Inflammatory macrophage treated with lipopolysaccharide for 1 hour (primary cell): ENCODE measurements at places on chromosomes 16 and 17.

- no peak for DNase-seq
These were observed 331.8 kb downstream of the TMEM114 start for GRCh38 chr16:8258523-8258922.

- DNase-seq = no peak
These were observed 229.8 kb downstream of the SEC14L1 start for GRCh38 chr17:77370586-77370985.

GRCh38 chr17:55742272-55743102, 8.4 kb upstream of the PCTP start:
- no peak for DNase-seq

- DNase-seq = no peak
These were observed 180.1 kb downstream of the SPECC1 start for GRCh38 chr17:20189302-20189701.

- DNase-seq = no peak
These were observed 121.0 kb downstream of the PARN start for GRCh38 chr16:14509055-14509454.

DNA sequence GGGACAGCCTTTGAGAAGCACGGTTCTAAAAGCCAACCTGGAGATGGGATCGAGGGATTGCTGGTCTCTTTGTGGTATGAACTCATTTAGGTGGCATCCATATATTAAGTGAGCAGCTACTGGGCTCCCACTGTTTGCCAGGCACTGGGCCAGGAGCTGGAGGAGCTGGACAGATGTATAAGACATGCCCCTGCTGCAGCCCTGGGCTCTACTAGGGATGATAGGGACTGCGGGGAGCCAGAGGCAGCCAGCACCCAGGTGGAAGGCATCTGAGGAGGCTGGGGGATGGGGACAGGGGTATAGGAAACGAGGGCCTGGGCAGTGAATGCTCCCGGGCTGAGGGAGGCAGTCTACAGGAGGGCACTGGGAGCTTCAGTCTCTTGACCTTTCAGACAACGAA, 53.0 kb upstream of the MEAK7 start:
- DNase-seq = no peak

DNA sequence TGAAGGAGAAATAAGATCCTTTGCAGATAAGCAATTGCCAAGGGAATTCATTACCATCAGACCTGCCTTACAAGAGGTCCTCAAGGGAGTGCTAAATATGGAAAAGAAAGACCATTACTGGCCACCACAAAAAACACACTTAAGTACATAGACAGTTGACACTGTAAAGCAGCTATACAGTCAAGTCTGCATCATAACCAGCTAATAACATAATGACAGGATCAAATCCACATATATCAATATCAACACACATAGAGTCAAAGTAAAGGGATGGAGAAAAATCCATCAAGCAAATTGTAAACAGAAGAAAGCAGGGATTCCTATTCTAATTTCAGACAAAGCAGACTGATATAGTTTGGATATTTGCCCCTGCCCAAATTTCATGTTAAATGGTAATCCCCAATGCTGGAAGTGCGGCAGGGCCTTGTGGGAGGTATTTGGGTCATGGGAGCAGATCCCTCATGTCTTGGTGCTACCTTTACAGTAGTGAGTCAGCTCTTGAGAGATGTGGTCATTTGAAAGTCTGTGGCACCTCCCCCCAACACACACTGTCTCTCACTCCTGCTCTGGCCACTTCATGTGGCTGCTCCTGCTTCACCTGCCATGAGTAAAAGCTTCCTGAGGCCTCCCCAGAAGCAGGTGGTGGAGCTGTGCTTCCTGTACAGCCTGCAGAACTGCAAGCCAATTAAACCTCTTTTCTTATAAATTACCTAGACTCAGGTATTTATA, 32.8 kb downstream of the TANC2 start:
- DNase-seq = no peak

DNA sequence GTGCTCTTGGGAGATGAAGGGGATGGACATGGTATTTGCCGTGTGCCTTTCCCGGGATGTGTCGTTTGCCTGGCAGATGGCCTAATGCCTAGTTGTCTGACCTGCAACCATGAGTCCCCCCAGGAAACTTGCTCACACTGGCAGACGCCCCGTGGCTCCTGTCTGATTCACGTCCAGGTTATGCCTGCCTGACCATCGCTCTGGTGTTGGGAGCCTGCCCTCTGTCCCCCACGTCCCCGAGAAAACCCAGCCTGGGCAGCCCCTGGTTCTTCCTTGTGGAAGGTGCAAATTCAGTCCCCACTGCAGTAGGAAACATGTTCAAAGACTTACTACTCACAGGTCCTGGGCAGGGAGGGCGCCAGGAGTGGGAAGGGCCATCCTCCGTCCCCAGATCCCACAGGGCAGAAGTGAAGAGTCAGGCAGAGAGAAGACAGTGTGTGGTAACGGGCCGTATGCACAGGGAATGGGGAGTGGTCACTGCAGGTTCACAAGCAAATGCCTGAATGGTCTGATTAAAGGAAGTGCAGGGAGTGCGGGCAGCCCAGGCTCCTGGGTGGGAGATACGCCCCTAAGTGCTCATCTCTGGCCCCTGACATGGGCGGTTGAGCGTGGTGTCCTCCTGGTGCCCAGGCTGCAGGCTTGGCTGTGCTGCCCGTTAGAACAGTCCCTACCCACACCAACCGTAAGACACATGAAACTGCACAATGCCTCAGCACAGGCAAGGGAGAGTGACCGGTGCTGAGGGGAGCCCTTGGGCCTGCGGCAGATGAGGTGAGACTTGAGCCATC, 4.2 kb upstream of the SNAI3 start:
- DNase-seq = no peak

- no peak for DNase-seq
These were observed 66.9 kb downstream of the ABR start for GRCh38 chr17:1112875-1113274.

- DNase-seq = no peak
These were observed 7.6 kb downstream of the CYTH1 start for GRCh38 chr17:78774453-78774852.

- DNase-seq = no peak
These were observed 1.3 kb downstream of the RAD51C start for GRCh38 chr17:58693751-58694150.

- DNase-seq = no peak
These were observed 21.2 kb downstream of the CLEC16A start for GRCh38 chr16:10965440-10966061.

GRCh38 chr16:66490774-66491715, 58.9 kb downstream of the TK2 start:
- DNase-seq = no peak

DNA sequence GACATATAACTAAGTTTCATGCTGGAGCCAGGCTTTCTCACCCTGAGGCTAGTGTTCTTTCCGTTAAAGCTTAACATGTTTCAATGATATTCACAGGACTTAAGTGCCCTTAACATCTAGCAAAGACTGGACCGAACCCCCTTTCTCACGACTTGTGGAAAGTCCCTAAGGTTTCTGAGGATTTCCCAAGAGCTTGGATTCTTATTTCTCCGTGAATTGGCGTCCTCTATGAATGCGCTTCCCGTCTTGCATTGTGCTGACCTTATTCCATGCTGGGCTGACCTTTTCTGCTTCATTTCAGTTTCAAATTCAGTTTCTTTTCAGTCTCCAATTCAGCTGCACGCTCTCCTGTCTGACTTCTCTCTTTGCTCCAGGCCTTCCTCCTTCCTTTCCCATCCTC, 206.4 kb downstream of the HS3ST3A1 start:
- DNase-seq = peak; percentile 4

- no peak for DNase-seq
These were observed 39.6 kb upstream of the PSMD7 start for GRCh38 chr16:74257061-74257460.

- no peak for DNase-seq
These were observed 47.2 kb downstream of the YPEL2 start for GRCh38 chr17:59378675-59379074.

GRCh38 chr16:57531635-57532265, 4.6 kb downstream of the CCDC102A start:
- DNase-seq = no peak

DNA sequence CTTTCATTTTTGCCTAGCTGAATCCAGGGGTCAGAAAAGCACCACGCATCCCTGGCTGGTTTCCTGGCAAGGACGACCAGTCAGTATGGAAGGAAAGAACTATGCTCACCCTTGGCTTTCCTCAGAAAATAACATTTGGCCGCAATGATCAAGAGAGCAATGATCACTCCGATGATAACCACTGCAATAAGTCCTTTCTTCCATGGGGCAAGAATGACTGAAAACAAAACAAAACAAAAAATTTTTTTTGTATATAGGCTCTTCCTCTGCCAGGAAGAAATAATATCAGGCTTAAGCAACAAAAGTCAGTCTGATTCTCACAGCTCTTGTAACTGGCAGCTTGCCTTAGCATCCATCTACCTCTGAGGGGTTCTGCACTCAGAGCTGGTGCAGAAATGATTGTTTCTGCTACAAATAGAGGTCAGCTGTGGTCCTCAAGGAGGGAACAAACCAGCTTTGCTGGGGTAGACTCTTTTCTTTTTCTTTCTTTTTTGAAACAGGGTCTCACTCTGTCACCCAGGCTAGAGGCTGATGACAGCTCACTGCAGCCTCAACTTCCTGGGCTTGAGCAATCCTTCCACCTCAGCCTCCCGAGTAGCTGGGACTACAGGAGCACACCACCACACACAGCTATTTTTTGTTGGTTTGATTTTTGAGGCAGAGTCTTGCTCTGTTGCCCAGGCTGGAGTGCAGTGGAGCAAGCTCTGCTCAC, 35.7 kb downstream of the PECAM1 start:
- no peak for DNase-seq

DNA sequence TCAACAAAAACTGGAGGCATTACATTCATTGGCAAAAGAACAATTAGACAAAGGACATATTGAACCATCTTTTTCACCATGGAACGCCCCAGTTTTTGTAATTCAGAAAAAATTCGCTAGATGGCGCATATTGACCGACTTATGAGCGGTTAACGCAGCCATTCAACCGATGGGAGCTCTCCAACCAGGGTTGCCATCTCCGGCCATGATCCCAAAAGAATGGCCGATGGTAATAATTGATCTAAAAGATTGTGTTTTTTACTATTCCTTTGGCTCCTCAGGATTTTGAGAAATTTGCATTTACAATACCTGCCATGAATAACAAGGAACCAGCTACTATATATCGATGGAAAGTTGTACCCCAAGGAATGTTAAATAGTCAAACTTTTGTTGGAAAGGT, 21.4 kb downstream of the ALOX15B start:
- peak; percentile 61 for DNase-seq

- DNase-seq = no peak
These were observed 1026.5 kb upstream of the EEF2KMT start for GRCh38 chr16:6124136-6124535.

DNA sequence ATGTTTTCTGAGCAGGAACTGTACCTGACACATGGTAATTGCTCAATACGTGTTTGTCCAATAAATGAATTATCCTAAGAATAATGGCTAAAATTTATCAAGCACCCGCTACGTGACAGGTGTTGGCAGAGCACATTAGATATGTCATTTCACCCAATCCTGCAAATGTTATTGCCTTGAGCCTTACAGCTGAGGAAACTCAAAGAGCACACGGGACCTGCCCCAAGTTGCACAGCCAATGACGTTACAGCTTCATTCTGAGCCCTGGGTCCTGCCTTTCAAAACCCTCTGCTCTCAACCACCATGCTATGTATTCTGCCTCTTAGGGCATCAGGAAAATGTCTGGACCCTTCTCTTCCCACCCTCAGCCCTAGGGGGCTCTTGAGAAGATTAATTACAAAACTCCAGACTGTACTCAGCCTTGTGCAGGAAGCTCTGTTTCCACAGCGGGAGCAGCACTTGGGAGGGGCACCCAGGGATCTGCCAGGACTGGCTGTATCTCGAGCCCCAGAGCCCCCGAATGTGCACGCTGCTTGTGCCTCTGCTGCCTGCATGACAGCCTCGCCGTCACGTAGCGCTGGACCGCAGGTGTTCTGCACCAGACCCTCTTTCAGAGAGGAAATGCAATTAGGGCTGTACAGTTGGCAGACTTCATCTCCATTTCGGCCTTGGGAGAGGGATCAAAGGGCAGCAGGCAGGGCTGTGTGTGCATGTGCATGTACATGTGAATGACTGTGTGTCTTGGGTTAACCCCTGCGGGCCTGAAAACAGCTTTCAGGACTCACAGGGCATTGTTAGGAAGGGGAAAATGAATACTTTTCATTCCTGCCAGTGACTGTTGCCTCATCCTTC, 71.6 kb downstream of the GPR139 start:
- DNase-seq = no peak

DNA sequence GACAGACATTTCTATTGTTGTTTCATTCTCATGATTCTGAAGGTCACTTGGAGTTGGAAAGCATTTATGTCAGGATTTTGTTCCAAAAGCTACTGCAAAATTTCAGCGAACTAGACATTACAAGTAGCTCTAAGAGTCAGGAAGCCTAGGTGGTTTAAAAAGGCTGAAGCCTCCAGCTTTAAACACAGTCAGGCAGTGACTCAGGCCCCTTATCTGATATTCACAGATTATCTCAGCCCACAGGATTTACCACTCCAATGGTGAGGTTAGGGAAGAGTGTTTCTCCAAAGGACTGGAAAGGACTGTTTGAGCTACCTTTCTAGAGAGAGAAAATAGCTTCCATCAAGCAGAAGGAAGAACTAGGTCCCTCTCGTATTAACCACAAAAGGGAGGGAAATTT, 624.4 kb upstream of the C16orf82 start:
- DNase-seq = no peak

GRCh38 chr16:48955837-48956236, 325.8 kb downstream of the CBLN1 start:
- no peak for DNase-seq

- DNase-seq = peak; percentile 94
These were observed 17.9 kb downstream of the UTP4 start for GRCh38 chr16:69150146-69150865.

- no peak for DNase-seq
These were observed 279.9 kb upstream of the DYNLRB2 start for GRCh38 chr16:80260906-80261311.

DNA sequence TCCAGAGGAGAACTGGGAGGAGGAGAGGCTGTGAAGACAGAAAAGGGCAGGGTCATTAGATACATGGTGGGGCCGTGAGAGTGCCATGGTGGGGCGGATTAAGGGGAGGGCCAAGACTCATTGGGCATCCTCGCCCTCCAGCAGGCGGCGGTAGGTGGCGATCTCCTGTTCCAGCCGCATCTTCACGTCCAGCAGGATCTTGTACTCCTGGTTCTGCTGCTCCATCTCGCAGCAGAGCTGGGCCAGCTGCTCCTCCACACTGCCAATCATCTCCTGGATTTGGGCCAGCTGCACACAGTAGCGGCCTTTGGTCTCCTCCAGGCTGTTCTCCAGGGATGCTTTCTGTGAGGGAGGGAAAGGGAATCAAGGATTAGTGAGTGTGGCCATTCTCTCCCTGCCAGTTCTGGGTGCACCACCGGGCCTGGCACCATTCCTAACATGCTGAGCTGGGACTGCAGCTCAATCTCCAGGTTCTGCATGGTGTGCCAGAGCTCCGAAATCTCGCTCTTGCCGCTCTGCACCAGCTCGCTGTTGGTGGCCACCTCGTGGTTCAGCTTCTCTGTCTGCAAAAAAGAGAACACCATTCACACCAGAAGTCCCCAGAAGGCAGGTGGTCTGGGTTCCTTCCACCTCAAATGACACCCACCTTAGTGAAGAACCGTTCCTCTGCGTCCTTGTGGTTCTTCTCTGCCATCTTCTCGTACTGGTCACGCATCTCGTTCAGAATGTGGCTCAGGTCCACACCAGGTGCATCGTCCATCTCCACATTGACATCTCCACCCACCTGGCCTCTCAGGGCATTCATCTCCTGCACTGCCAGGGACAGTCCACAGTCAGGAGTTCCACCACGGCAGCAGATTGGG, 129.0 kb downstream of the CCDC144A start:
- DNase-seq = no peak

- DNase-seq = no peak
These were observed 34.6 kb downstream of the KANSL1 start for GRCh38 chr17:46158323-46159296.

GRCh38 chr16:66888647-66889615, 8.6 kb downstream of the PDP2 start:
- no peak for DNase-seq
